MG63 (cell line): ENCODE measurements at places on chromosomes 3 and 15. TPM values are rescaled to one million over a fixed set of nuclear protein-coding genes. Genes with fewer than 3 reads are reported as not detected.
A peak's percentile ranks its signal among the peaks of the same experiment; 100 is the strongest.

The TMEM44 gene
- total RNA-seq: 15.4 and 40.9 TPM in 2 replicates

The RNU5B-1 gene
- total RNA-seq: not detected in 2 replicates

The ZFAND6 gene
- 174 and 254 TPM in 2 replicates for total RNA-seq

DNA sequence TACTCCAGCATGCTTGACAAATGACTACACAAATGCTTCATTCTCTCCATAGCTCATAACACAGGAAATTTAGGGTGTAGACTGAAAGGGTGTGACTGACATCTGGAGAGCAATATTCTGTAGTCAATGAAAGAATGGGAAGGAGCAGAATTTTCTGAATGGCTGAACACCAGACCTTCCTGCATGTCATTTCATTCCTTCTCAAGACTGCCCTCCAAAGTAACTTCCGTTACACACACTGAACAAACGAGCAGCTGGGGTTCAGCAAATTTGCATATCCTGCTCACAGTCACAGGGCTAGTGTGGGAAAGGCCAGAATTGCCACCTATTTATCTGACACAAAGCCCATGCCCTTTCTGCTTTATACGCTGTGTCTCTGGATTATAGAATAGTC lies 325.0 kb upstream of the CFAP20DC start:
- no peak for DNase-seq

- DNase-seq: peak; percentile 37
Observed at GRCh38 chr3:115996420-115997108, 373.3 kb downstream of the GAP43 start.

The TMEM212 gene
- total RNA-seq: not detected in 2 replicates

- DNase-seq: no peak
Observed at GRCh38 chr15:38874464-38874863, 309.9 kb upstream of the RASGRP1 start.

- no peak for DNase-seq
Observed at GRCh38 chr3:13780432-13781176, 99.3 kb downstream of the WNT7A start.

- DNase-seq: peak; percentile 52
Observed at GRCh38 chr15:80497221-80497620, 93.0 kb downstream of the ARNT2 start.

DNA sequence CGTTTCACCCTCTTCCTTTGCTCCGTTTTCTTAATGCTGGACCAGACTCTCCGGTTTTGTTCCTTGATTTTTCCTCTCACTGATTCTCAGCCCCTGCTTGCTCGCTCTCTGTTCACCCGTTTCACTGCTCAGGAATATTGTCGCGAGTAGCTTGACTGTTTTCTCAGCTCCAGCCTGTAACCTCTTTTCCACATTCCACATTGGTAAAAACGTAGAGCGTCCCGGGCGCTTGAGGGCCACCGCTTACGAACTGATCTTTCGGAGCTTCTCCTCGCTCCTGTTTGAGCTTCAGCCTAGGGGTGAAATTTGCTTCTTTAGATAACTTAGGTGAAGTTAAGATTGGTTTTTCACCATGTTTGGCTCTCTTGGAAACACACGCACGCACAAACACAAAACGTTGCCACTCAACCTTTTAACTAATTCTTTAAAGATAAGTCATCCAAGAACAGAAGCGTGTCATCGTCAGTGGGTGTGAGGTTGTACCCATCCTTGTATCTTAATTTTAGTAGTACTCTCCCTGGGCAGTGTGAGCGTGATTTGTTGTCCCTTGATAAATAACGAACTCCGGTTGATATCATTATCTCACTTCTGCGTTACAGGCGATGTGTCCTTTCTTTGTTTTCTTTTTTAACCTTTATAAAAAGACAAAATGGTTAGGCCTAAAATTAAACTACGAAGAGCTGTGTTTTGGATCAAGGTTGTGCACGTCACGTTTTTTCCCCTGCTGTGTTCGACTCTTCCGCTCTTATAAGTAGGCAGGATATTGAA lies 1.0 kb downstream of the PAK2 start:
- peak; percentile 23 for DNase-seq
